ENCODE measurements at places on chromosomes 3 and 15. TPM values are rescaled to one million over a fixed set of nuclear protein-coding genes. Genes with fewer than 3 reads are reported as not detected.

DNA sequence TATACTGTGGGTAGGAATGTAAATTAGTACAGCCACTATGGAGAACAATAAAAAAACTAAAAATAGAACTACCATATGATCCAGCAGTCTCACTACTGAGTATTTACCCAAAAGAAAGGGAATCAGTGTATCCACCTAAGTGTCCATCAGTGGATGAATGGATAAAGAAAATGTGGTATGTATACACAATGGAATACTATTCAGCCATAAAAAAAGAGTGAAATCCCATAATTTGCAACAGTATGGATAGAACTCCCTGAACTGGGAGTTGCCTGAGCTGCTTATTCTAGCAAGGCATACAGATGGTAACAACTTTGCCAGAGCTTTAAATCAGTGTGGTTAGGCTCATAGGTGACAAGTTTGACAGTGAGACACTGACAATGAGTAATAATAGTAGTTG is 16.1 kb upstream of the APH1B start:
- no peak for DNase-seq

GRCh38 chr15:44199393-44199792 is 4.3 kb upstream of the FRMD5 start:
- DNase-seq = no peak

CPLX3 gene
- 0.05 TPM for polyA plus RNA-seq

LRRC31 gene
- not detected for polyA plus RNA-seq
